ENCODE measurements at places on chromosomes 5 and 9.

GRCh38 chr5:165296401-165297130 lies 1791.1 kb downstream of the MAT2B start:
- DNase-seq: no peak

DNA sequence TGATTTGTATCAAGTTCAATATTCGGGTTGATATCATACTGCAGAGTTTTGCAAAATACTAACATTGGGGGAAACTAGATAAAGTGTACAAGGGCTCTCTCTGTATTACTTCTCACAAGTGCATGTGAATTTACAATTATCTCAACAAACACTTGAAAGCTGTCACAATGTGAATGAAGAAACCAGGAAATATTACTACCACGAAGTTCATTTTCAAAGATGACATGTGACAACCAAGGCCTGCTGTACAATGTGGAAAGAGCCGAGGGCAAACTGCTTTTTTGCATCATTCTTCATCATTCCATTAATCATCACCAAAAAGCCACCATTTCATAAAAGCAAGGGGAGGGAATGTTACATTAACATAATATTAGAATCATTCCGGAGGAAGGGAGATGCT lies 310.0 kb downstream of the GLIS3 start:
- no peak for DNase-seq

GRCh38 chr5:34541067-34541466 lies 115.1 kb upstream of the RAI14 start:
- DNase-seq: no peak

DNA sequence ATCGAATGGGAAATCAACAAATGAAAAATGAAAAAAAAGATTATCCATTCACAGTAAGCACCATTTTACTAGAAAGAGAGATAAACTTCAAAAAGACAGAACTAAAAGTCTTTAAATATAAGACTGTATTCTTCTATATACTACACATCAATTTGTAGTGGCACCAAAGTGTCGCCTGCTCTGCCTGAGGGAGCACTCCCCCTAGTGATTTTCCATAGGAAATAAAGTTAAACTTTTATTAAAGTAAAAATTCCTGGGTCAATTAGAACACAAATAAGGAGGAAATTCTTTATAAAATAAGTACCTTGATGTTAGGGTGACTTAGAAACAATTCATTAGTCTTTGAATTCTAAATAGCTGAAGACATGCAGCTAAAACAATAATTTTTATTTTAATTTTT lies 9.7 kb downstream of the RAD1 start:
- no peak for DNase-seq

DNA sequence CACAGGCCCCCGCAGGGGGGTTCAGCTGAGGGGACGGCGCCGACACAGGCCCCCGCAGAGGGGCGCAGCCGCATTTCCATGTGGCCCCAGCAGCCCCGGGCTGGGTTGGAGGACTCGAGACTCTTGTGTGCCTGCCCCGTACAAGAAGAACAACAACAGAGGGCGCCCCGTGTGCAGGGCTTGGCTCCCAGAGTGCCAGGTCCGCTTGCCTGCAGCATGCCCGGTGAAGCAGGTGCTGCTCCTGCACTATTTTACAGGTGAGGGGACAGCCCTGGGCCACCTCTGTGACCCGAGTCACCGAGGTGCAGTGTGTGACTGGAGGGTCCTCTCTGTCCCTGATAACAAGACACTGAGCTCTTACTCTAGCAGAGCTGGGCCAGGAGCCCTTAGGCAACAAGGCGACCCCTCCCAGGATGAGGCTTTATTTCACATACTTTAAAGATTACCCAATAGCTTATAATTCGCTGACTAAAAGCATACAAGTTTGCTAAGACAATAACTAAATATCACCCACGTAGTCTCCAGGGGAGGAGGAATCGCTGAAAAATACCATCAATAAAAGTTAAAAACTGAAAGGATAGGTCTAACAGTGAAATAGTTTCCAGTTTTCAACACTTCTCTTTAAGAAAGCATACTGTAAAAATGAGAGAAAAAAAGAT lies 41.7 kb upstream of the SLC9A3 start:
- DNase-seq: no peak

DNA sequence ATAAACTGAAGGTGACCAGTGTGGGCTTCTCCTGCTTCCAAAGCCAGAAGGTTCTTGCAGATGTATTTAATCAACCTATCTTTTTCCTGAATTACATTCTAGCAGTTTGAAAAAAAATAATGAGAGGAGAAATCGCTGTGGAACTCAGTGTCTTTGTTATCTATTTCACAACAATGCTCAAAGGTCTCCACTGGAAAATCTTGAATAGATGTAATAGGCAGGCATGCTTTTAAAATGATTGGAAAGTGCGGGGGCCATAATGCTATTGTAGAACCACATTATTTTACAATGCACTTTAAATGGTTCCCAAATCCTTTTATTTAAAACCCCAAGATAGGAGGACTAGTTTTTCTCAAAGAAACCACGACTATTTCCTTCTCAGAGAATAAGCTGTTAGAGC lies 23.3 kb downstream of the ENC1 start:
- no peak for DNase-seq

DNA sequence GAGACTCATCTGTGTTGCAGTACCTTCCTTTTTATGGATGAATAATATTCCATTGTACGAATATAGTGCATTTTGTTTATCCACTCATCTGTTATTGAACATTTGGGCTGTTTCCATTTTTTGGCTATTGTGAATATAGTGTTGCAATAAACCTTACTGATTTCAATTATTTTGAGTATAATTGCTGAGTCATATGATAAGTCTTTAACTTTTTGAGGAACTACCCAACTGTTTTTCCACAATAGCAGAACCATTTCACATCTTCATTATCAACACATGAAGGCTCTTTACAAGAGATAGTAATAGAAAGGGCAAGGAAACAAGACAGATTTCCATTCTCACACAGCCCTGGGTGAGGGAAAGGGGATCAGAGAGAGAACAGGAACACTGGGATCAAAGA lies 329.2 kb downstream of the RAB3C start:
- DNase-seq: no peak

- DNase-seq: no peak
Observed at GRCh38 chr5:14922456-14922855, 50.9 kb upstream of the ANKH start.

DNA sequence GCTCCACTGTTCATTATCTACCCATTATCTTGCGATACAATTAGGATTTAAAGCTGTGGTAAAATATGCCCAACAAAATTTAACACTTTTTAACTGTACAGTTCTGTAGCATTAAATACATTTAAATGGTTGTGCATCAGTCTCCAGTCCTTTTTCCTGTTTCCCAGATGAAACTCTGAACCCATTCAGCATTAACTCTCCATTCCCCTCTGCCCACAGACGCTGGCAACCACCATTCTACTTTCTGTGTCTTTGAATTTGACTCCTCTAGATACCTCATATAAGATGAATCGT lies 2.9 kb upstream of the TRIM7 start:
- DNase-seq: no peak

- no peak for DNase-seq
Observed at GRCh38 chr5:386432-387341, 56.3 kb upstream of the EXOC3 start.

GRCh38 chr9:93194221-93194625 lies 10.3 kb downstream of the WNK2 start:
- DNase-seq: no peak

DNA sequence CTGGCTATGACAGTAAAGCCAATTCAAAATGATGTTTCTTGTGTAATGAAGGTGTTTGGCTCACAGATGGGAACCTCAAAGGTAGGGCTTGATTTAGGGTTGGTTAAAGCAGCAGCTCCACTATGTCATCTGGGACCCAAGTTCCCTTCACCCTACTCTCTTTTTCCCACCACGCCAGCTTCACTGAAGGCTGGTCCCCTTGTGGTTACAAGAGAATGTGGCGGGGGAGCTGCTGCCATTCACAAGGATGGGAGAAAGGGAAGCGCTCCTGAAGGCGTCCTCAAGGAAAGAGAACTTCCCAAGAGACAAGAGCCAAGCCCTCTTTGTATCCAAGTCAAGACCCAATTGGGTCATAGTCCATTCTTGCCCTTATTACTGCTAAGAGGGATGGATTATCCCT lies 72.7 kb downstream of the NTRK2 start:
- no peak for DNase-seq

- DNase-seq: no peak
Observed at GRCh38 chr5:139862313-139862712, 66.7 kb downstream of the PSD2 start.

DNA sequence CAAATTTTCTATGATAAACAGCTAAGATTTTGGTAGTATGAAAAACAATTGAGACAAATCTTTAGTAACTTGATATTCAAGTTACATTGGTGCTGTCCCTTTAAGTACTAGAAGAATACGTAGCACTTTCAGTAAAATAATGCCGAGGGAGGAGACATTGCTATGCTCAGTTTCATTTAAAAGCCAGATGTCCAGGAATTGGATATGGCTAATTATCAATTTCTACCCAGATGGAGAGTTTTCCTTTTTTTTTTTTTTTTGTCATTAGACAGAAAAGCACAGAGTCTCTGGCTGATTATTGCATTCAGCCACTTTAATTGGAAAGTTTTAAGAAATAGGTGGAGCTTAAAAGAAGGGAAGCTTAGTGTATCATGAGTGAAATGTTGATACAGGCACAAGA lies 40.4 kb upstream of the APC start:
- DNase-seq: no peak

- DNase-seq: no peak
Observed at GRCh38 chr9:19298436-19299000, 68.0 kb downstream of the DENND4C start.

DNA sequence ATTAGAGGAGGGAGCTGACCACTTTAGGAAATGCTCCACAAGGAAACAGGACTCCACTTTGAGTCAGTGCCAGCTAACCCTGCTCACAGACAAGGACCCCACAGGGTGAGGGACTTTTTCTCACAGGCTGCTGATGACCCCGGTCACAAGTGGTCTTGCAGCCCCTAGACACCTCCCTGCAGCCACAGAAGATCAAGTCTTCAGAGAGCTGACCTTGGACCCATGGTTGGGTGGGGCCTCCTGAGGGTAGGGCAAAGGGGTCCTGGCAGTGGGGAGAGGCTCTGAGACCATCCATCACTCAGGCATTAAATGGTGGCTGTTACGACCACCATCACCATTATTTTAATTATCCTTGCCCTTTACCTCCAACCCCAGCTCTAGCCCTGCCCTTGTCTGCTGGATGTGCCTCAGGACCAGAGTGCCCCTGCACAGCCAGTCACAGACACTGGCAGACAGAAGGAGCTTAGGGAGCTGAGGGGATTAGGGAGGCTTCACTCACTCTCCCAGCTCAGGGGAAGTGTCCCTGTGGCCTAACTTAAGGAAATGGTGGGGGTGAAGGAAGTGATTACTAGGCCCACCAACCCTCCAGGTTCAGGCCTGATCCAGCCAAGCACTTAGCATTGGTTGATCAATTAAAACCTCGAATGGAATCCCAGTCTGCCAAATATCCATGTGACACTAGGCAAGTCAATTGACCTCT lies 1.6 kb downstream of the ACSL6 start:
- DNase-seq: no peak

DNA sequence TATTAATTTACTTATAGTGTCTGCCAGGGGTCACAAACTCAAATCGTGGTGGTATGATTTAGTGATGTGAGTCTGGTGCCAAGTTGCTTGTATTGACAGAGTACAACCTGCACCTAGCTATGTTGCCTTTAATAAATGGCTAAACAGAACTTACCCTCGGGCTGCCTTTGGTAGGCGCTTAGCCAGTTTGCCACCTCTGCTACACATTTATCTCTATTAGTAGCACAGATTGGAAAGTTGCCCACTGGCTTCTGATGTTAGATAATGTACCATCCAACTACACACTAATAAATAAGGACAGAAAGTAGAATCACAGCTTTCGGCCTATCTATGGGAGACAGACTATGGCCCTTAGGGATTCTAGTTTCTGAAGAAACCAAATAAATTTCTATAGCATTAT lies 368.4 kb downstream of the MAN2A1 start:
- no peak for DNase-seq

DNA sequence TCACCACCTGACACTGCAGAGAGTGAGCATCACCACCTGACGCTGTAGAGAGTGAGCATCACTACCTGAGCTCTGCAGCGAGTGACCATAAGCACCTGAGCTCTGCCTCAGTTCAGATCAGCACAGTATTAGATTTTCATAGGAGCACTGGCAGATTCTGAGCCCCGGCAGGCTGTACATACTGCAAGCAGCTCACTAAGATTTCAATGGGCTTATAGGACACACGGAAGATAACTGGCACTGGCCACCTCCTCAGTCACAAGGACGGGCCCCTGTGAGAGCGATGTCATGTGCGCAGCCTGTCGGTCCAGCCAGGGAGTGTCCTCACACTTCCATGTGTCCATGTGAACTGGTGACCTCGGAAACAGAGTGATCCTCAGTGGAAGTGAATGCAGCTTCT lies 153.5 kb upstream of the IRX2 start:
- DNase-seq: no peak

DNA sequence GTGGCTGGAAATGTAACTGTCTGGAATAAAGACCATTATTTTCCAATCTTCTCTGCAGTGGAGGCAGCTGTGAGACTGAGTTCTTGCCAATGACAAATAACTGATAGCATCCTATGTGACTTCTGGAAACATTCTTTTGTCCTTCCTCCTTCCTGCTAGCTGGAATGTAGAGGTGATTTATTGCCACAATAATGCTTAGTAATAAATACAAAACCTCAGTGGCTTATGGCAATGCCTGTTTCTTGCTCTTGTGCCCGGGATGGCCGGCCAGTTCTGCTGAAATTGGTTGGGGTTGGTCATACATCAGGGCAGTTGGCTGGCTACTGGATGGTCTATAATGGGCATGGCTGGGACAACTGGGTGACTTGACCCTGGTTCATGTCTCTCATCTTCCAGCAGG lies 12.2 kb upstream of the TEX48 start:
- DNase-seq: no peak

GRCh38 chr9:121447321-121447834 lies 52.3 kb downstream of the GGTA1 start:
- DNase-seq: no peak

DNA sequence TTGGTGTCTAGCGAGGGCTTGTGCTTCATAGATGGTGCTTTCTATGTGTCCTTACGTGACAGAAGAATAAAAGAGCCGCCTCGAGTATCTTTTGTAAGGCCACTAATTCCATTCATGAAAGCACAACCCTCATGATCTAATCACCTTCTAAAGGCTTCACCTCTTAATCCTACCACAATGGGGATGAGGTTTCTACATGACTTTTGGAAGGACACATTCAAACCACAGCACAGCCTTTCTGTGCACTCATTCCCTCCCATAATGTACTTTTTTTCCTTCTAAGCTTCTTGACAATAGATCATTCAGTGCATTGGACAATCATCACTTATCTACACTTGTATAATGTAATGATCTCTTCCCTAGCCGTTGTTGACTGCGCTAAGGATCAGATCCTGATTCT lies 774.8 kb downstream of the BRINP1 start:
- DNase-seq: no peak

- peak; percentile 25 for DNase-seq
Observed at GRCh38 chr9:86252870-86253269, 6.6 kb downstream of the C9orf153 start.

Measured in common myeloid progenitor, CD34-positive (primary cell).